ENCODE measurements at places on chromosomes 4 and X. TPM values are rescaled to one million over a fixed set of nuclear protein-coding genes. Genes with fewer than 3 reads are reported as not detected.

TMEM35A gene
- 13.2 TPM for total RNA-seq

CSN3 gene
- not detected for total RNA-seq

CYTL1 gene
- 0.15 TPM for total RNA-seq

RNF128 gene
- 1.6 TPM for total RNA-seq

GLUD2 gene
- total RNA-seq: 0.68 TPM

HSFX2 gene
- 0.30 TPM for total RNA-seq

SPANXA1 gene
- total RNA-seq: not detected

GAGE12E gene
- not detected for total RNA-seq

UCP1 gene
- total RNA-seq: not detected

CSAG1 gene
- not detected for total RNA-seq

INPP4B gene
- 20.2 TPM for total RNA-seq

GPRIN3 gene
- 0.90 TPM for total RNA-seq

VEGFC gene
- 27.3 TPM for total RNA-seq

PWWP3B gene
- total RNA-seq: under 0.01 TPM

DUSP21 gene
- total RNA-seq: not detected

SSX2 gene
- total RNA-seq: not detected

DCX gene
- not detected for total RNA-seq

ZCCHC18 gene
- 0.12 TPM for total RNA-seq

RBM47 gene
- total RNA-seq: 0.38 TPM

TMSB15C gene
- total RNA-seq: 0.35 TPM

DTHD1 gene
- total RNA-seq: not detected

GAGE2A gene
- total RNA-seq: not detected

STATH gene
- not detected for total RNA-seq

SYP gene
- 0.08 TPM for total RNA-seq

PAGE2B gene
- total RNA-seq: not detected

CTSO gene
- 6.5 TPM for total RNA-seq

SCRG1 gene
- 0.35 TPM for total RNA-seq

CLDN2 gene
- not detected for total RNA-seq

ATOH1 gene
- total RNA-seq: not detected

FAM9C gene
- total RNA-seq: not detected

FAT4 gene
- total RNA-seq: 10.5 TPM

HAUS3 gene
- total RNA-seq: 5.3 TPM

ABCG2 gene
- 3.4 TPM for total RNA-seq

SOWAHB gene
- total RNA-seq: not detected

PALLD gene
- 28.0 TPM for total RNA-seq

FGFBP1 gene
- not detected for total RNA-seq

NXF2 gene
- total RNA-seq: not detected

CLRN2 gene
- total RNA-seq: not detected

MAML3 gene
- total RNA-seq: 1.1 TPM

DRP2 gene
- 6.7 TPM for total RNA-seq

RPS6KA6 gene
- total RNA-seq: 1.2 TPM

FOXR2 gene
- not detected for total RNA-seq

EXOC1L gene
- total RNA-seq: not detected

IGSF1 gene
- not detected for total RNA-seq

CXCL11 gene
- not detected for total RNA-seq

CXCL10 gene
- not detected for total RNA-seq

STS gene
- total RNA-seq: 1.4 TPM

ZNF827 gene
- 7.1 TPM for total RNA-seq

ITM2A gene
- total RNA-seq: not detected

CWH43 gene
- total RNA-seq: not detected

PRR32 gene
- not detected for total RNA-seq

CNKSR2 gene
- total RNA-seq: 5.3 TPM

SHROOM3 gene
- 25.0 TPM for total RNA-seq

ADRA2C gene
- 1.4 TPM for total RNA-seq

XAGE1B gene
- not detected for total RNA-seq

SORBS2 gene
- total RNA-seq: 4.8 TPM

BMP3 gene
- under 0.01 TPM for total RNA-seq

PNMA6F gene
- not detected for total RNA-seq

USP53 gene
- 59.1 TPM for total RNA-seq

FRYL gene
- 27.7 TPM for total RNA-seq

Data from smooth muscle cell of the coronary artery (primary cell).